ENCODE measurements at places on chromosomes 6 and 20.

- DNase-seq: no peak
Measured at GRCh38 chr20:39029364-39029763, 67.2 kb downstream of the DHX35 start.

- DNase-seq: no peak
Measured at GRCh38 chr6:52115891-52116604, 28.6 kb upstream of the PKHD1 start.

GRCh38 chr6:107418118-107418517 is 41.2 kb downstream of the PDSS2 start:
- DNase-seq: peak; percentile 54

- no peak for DNase-seq
Measured at GRCh38 chr6:76422511-76423213, 350.2 kb upstream of the IMPG1 start.

- DNase-seq: no peak
Measured at GRCh38 chr20:23658336-23658735, 20.6 kb upstream of the CST3 start.

- no peak for DNase-seq
Measured at GRCh38 chr20:54088430-54088829, 18.0 kb upstream of the BCAS1 start.

DNA sequence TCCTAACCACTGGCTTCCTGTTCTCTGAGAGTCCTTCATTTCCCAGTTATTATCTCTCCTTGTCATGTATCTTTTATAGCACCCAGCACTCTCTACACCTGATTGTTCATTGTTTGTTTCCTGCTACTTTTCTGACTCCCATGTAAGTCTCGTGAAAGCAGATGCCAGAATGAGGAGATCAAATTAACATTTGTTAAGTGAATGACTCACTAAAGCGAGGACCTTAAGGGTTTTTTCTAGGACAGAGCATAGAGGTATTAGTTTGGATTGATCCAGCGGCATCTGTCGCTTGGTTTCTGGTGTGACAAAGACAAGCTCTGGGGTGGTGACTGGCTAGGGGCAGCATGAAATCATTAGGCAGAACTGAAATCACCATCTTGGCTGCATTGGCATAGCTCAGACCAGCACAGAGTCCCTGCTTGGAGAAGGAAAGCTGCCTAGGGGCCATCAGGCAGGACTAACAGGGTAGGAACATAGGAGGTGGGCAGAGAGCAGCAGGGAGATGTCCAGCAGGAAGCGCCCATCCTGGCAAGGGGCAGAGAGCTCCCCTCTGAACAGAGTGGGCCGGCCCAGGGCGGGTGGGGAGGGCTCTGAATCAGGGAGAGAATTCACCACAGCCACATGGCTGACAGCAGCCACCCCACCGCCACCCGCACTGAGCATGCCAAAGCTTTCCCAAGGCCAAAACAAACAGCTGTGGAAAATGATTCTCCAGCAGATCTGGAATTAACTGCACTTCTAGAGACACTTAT is 97.1 kb upstream of the CEP85L start:
- DNase-seq: peak; percentile 53

DNA sequence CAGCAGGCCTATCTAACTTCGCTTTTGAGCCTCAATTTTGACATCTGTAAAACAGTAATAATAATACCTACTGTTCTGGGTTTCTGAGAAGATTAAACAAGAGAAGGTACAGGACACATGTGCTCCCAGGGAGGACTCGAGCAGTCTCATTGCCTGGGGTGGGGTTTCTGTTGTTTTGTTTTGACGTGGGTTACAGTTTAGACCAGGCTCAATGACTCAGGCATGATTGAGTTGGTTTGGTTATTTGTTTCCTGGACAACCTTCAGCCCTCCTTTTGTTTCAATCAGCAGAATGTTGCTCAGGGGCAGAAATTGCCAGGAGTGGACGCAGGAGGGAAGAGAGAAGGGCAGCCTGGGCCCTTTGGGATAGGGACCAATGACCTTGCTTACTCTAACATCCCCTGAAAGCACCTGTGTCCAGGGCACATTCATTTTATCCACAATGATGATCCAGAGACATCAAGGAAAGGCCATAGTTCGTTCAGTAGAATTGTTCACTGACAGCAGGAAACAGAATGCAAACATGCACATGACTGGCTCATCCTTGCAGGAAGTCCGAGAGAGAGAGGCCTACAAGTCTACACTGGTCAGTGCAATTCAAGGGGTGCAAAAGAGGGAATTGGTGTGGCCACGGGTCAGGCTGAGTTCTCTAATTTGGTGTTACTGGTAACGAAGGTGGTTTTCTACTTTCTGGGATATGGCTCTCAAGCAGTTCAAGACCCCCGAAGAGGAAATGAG is 74.5 kb upstream of the MRPS10 start:
- DNase-seq: peak; percentile 91

DNA sequence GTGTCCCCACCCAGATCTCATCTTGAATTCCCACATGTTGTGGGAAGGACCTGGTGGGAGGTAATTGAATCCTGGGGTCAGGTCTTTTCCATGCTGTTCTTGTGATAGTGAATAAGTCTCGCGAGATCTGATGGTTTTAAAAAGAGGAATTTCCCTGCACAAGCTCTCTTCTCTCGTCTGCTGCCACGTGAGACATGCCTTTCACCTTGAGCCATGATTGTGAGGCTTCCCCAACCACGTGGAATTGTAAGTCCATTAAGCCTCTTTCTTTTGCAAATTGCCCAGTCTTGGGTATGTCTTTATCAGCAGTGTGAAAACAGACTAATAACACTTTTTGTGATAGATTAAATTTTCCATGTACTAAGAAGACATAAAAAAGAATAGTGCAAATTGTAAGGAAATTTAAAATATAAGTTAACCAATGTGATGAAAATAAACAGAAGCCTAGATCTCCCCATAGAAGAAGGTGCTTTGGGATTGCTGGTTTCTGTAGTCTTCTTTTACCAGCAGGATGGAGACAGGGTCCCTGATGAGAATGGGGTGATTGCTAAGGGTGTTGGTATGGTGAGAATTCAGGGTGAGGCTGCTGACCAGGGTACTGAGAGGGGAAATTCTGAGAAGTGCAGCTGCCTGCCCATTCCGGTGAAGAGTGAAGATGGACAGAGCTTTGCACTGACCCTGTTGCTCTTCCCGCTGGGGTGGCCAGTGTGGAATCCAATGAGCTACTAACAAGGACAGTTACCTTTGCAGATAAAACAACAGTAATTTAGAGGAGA is 50.7 kb downstream of the BMP2 start:
- DNase-seq: no peak

GRCh38 chr20:19403549-19403948 is 191.1 kb downstream of the SLC24A3 start:
- no peak for DNase-seq

GRCh38 chr6:123016431-123017103 is 20.5 kb downstream of the CLVS2 start:
- no peak for DNase-seq

DNA sequence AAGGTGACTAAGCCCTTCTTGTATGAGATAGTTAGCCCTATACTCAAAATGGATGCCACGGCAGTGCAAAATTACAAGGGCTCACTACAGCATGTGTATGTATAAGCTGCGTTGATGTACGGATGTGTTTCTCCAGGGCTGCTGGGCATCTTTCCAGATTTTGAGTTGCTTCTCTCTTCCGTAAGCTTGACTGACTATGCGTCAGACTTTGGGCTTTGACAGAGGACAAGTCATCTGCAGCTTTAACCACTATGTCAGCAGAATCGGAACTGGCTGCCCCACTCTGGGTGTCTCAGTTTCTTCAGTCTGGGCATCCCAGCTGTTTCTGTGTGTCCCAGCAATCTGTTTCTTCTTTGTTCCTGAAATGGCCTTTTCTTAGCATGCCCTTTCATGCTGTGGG is 241.6 kb downstream of the BTBD3 start:
- no peak for DNase-seq

GRCh38 chr6:113356139-113356538 is 501.0 kb upstream of the MARCKS start:
- DNase-seq: no peak

DNA sequence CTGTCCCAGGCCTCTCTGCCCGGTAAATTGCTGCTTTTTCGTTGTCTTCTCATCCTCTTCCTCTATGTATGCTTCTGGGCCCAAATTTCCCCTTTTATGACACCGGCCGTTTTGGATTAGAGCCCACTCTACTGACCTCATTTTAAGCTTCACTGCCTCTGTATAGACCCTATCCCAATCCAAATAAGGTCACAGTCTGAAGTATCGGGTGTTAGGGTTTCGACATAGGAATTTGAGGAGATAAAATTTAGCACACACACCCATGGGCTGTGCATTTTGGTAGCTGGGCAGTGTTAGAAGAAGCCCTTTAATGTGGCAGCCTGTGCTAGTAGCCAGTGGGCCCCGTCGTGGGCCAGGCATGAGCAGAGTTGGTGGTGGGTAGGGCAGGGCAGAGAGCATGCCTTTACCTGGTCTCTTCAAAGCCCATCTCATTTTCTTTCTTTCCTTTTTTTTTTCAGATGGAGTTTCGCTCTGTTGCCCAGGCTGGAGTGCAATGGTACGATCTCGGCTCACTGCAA is 27.9 kb upstream of the EZR start:
- DNase-seq: no peak

DNA sequence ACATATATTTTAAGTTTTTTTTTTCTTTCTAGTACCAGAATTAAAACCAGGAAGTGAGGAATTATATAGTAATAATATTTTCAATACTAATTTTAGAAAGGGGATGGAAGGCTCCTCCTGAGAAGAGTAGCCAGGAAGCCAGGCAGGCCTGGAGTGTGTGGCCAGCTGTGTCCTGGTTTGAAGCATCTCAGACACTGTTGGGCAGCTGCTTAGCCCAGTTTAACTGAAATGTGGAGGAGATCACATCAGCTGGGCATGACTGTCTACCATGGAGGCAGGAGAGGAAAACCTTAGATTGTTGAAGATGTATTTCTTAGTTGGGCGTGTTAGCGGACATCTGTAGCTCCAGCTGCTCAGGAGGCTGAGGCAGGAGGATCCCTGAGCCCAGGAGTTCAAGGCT is 142.2 kb downstream of the ARID1B start:
- DNase-seq: no peak

DNA sequence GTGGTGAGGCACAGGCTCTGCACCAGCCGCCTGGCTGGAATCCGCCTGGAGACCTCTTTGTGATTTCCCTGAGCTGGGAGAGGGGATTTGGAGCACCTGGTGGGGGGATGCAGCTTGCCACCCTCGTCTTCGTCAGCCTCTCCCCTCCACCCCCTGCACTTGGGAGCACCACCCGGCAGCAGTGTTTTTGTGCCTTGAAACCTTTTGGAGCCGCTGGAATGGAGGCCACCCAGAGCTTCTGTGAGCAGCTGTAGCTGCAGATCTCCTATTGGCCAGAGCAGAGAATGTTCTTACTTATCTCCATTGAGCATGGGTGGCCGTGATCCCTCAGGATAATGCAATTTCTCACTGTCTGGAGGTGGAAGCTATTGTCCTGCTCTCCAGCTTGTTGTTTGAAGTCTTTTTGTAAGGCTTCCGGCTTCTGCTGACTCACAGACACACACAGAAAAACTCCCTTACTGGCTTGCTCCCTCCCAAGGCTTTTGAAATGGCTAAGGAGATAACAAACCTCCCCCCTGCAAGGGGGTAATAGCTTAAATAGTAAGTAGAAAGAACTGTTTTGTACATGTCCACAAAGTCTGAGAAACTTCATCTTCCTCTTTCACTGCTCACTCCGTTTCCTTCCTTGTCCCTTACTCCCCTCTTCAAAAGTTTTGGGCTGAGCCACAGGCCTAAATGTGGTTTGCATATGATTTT is 271.2 kb downstream of the PRL start:
- DNase-seq: no peak

DNA sequence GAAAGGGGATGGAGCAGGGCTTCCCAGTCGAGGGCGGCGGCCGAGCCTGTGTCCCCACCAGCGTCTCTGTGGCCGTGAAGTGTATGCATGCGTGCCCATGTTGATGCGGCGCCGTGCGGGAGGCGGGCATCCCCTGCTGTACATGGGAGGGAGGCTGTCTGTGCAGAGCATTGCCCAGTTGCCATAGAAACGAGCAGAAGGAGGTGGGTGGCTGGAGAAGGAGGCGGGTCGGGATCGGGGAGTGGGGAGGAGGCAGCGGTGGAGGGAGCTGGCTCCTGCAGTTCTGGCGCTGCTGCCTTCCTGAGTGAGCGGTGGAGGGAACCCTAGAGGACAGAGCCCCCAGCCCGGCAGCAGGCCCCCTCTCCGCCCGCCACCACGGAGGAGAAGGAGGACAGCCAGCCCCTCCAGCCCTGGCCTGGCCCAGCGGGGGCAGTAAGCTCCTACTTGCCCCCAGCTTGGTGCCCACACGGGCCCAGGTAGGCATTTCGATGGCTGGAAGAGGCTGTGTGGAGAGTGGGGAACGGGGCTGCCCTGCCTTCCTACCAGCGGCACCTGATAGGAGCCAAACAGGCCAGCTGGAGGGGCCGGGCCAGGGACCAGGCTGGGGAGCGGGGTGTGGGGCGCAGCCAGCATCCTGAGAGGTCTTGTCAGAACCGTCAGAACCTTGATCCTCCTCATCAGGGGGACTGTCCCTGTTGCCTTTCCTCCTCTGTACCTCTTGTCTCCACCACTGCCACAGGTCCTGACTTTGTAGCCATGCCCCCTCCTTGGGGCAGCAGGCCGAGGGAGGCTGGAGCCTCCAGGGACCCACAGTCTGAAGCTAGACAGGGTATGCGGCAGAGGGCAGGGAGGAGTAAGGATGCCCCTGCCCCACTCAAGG is 41.3 kb downstream of the SPDEF start:
- DNase-seq: peak; percentile 45

GRCh38 chr6:126947070-126947469 is 171.4 kb upstream of the RSPO3 start:
- no peak for DNase-seq

DNA sequence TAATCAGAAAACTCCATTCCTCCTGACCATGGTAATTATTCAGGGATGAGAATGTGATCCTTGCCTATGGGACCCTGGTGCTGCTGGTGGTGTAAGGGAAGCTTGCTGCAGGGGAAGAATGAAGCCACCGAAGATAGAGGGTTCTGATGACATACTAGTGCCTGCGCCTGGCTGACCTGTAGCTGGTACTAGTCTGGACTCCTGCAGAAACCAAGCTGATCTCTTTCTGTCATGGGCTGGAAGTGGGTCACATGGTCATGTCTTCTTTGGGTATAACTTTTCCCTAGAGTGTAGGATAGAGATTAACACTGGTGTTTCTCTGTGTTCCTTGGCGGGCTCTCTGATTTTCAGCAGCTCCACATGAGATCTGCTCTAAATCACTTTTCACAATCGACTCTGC is 8.6 kb upstream of the SLC4A11 start:
- DNase-seq: no peak

GRCh38 chr6:36361071-36361470 is 24.4 kb upstream of the BNIP5 start:
- no peak for DNase-seq

DNA sequence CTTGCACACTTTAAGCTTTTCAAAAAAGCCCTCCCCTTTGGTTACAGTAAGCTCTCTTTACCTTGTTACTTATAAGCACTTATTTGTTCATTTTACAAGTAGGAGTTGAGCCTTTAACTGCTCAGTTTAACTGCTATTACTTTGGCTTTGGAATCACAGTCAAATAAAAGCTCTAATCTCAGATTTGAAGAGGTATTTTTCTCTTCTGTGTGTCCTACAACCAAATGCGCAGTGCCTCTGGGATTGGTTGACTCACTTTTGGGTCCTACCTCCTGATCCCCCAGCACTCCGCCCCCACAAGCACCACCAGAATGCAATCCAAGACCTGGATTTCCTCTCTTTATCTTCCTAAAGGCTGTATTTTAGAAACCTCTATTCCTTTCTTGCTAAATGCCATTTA is 2.5 kb downstream of the NCOA7 start:
- no peak for DNase-seq

- no peak for DNase-seq
Measured at GRCh38 chr6:8707369-8707768, 272.0 kb upstream of the SLC35B3 start.

- DNase-seq: no peak
Measured at GRCh38 chr6:98047164-98047563, 764.1 kb upstream of the MMS22L start.

Measured in ELR (cell line).